ENCODE measurements at places on chromosomes 3 and 15.
A peak's percentile ranks its signal among the peaks of the same experiment; 100 is the strongest.

DNA sequence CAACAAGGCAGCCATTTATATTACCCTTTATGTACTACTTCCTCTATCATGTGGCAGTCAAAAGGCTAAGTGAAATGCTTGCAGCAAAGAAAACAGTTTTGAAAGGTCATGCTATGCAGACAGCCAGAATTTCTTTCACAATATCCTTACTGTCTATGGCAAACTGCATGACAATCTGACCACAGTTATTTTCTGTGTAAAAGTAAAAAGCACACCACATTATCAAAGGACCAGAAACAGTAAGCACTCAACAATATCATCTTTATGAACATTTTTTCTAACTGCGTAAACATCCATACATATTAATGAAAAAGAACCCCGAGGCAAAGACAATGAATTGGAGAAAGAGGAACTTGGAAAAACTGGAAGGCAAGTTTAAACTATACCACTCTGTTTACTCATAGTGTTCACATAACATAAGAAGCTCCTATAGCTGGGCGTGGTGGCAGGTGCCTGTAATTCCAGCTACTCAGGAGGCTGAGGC is 47.9 kb downstream of the PIK3CB start:
- no peak for DNase-seq

GRCh38 chr3:63355809-63356208 is 77.7 kb downstream of the SYNPR start:
- DNase-seq, result no peak

GRCh38 chr3:197327701-197328100 is 29.3 kb upstream of the DLG1 start:
- DNase-seq, result no peak

DNA sequence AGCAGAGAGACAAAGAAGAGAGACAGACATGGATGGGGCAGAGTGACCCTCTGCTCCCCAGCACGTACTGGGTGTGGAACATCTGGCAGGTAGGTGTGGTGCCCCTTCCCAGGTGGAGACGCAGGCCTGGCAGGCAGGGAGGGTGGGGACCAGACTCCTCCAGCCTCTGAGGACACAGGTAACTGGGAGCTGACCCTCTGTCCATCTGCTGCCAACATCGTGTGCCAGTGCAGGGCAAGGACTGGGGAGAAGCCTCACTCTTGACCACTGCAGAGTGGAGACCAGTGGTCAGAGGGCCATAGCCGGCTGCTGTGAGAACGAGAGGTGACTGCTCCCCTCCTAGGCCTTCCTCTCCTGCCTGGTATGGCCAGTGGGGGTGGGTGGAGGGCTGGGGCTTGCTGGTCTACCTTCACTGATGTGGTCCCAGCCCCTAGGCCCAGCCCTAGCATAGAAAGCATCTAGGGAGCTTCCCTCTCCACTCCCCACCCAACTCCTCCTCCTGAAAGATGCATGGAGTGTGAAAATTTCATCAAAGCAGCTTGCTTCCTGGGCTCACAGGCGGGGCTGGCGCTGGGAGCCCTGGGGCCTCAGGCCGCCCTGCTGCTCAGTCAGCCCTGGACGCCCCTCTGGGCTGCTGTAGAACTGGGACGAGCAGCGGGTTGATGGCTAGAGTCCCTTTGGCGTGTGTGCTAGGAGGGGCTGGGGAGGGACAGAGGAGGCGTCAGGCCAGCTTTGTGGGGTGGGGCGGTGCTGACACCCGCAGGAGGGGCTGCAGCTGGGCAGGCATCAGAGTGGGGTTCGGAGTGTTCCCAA is 90.3 kb downstream of the PLXNA1 start:
- DNase-seq, result no peak

- no peak for DNase-seq
Observed at GRCh38 chr15:33309602-33310276, 1.0 kb upstream of the RYR3 start.

GRCh38 chr15:89971592-89971997 is 29.5 kb upstream of the ZNF710 start:
- peak; percentile 19 for DNase-seq

DNA sequence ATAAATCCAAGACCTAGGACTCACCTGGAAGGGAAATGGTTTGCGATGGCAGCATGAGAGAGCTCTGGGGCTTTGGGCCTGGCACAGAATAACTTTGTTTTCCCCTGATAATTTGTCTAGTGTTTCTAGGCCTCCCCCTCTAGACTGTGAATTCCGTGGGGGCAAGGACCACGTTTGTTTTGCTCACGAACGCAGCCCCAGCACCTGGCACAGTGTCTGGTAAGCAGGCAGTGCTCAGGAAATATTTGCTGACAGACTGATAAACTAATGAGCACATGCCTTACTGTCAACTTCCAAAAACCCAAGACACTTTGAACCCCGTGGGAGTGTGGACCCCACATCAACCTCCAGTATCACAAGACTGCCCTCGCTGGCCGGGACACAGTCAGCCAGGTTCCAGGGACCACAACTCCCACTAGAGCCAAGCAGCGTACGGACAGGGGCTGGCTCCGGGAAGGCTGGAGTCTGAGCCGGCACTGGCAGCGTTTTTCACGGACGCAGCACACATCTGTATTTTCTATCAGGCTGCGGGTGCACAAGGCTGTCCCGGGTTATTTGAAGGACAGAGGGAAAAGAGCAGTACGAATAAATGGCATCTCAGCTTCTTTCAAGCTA is 146.5 kb downstream of the XXYLT1 start:
- DNase-seq, result no peak
